ENCODE measurements at places on chromosomes 2 and 18.
A peak's percentile ranks its signal among the peaks of the same experiment; 100 is the strongest.

GRCh38 chr2:2933426-2933825 lies 444.2 kb downstream of the EIPR1 start:
- DNase-seq = no peak

GRCh38 chr2:229089776-229090175 lies 181.3 kb downstream of the PID1 start:
- no peak for DNase-seq

GRCh38 chr2:164479460-164479859 lies 141.8 kb downstream of the GRB14 start:
- DNase-seq = peak; percentile 42

- DNase-seq = peak; percentile 78
These were observed 62.5 kb downstream of the DHRS9 start for GRCh38 chr2:169131587-169132512.

GRCh38 chr18:13382366-13382953 lies 163.9 kb downstream of the LDLRAD4 start:
- DNase-seq = no peak

DNA sequence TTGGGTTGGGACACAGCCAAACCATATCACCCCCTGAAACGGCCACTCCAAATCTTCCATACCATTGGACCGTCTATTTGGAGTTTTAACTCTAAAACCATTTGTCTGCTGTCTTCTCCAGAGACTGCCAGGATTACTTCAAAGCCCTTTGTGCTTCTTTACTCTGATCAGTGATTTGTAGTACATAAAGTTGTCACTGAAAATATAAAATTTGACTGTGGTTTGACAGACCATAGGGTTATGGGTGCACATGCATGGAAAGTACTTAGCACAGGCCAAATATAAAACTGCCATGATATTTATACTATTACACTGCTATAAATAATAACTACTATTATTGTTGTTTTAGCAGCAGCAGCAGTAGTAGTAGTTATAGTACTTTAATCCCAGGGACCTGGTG lies 53.7 kb upstream of the AQP4 start:
- DNase-seq = no peak

GRCh38 chr18:69365658-69366057 lies 35.0 kb upstream of the DOK6 start:
- DNase-seq = no peak

- DNase-seq = no peak
These were observed 53.9 kb downstream of the DYNC1I2 start for GRCh38 chr2:171741189-171741588.

DNA sequence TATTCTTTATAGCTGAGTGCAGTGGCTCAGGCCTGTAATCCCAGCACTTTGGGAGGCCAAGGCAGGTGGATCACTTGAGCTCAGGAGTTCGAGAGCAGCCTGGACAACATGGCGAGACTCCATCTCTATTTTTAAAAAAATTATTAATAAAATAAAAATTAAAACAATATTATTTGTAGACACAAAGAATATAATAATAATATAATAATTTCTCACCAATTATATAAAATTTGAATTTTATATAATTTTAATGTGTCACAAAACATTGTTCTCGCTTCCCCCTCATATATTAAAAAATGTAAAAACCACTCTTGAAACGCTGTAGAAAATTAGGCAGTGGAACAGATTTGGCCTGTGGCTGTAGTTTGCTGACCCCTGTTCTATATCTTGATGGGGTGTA lies 5.6 kb upstream of the KDM3A start:
- DNase-seq = no peak

- DNase-seq = peak; percentile 70
These were observed 26.9 kb upstream of the DTNB start for GRCh38 chr2:25700221-25700660.

DNA sequence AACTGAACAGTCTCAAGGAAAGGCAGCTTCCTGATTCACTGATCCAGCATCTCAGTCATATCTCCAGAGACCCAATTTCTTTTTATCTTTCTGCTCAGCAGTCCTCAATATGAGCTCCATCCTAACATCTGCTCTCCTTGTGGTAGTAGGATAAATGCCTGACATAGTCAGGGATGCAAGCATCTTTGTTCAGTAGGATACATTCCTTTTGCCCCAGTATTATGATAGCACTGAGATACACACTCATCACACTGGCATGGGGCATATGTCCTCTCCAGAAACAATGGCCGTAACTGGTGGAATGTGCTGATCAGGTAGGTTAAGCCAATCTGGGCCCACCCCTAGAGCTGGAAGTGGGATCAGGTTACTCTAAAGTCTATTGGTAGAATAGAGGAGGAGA lies 207.2 kb downstream of the ETAA1 start:
- no peak for DNase-seq

DNA sequence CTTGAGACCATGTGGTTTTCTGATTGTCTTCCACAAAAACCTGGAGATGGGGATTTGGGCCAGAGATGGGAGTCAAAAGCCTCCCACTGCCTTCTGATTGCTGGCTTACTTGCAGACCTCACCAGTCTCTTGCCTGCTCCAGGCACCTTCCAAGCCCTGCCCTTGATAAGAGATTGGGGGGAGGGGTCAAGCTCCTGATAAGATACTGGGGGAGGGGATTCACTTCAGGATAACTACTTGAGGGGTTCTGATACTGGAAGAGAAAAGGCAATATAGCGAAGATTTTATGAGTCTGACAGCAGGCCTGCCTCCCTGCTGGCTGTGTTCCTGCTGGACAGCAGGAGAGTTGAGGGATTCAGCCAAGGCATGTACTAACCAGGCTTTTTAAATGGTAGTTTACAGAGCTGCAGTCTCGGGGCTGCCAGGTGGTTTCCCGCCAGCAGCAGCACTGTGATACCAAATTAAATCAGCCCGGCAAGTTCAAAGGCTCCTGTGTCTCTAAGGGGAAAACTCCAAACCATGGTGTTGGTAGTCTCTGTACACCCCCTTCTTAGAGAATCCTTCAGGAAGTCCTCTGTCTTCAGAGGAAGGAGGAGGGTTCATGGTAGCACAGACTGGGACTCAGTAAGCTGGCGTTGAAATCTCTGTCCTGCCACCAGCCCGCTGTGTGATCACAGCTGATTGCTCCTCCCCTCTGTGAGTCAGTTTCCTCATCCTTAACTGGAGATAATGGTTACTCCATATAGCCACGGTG lies 58.3 kb downstream of the FBXO36 start:
- peak; percentile 53 for DNase-seq

DNA sequence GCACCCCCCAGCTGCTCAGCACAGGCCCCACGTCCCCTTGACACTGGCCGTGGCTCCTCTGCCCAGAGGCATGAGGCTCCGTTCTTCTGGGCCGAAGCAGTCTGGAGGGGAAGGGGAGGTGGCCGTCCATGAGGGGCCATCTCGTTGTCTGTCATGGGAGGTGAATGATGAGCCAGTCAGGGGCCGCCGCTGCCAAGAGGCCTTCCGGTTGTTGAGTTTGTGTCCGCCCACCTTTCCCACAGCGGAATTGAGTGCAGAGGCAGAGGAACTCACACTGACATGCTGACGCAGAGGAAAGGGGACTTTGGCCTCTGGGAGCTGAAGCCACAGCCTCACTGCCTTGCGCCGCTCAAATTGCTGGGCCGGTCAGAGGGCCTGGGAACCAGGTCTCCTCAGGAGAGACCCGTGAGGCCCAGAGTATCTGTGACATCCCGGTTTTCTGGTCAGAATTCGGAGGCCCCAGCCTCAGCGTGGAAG lies 268.4 kb downstream of the ATAD2B start:
- no peak for DNase-seq

DNA sequence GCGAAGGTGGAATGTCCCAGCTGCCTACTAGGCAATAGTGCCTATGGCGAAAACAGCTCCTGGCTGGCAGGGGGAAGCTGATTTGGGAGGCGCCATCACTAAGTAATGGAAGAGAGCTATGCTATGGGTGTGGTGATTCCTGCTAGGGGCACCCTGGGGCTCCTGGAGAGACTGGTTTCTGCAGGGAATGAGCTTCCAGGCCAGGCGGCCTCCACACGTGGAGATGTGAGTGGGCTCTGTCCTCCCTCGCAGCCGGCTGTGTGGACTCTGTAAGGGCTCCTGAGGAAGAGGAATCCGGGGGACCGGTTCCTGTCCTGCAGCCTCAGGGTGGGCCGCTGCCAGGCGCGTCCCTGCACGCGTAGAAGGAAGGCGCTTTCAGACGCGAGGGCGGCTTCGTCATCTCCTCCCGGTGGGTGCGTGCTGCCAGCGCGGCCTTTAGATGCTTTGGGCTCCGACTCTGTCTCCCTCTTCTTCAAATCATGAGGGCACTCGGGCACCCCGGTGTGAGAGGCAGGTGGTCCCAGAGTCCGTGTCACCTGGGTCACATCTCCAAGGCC lies 55.5 kb upstream of the ANKRD62 start:
- DNase-seq = no peak

GRCh38 chr2:163692081-163692480 lies 43.7 kb downstream of the FIGN start:
- no peak for DNase-seq

GRCh38 chr18:23719634-23720201 lies 30.5 kb downstream of the LAMA3 start:
- peak; percentile 92 for DNase-seq

DNA sequence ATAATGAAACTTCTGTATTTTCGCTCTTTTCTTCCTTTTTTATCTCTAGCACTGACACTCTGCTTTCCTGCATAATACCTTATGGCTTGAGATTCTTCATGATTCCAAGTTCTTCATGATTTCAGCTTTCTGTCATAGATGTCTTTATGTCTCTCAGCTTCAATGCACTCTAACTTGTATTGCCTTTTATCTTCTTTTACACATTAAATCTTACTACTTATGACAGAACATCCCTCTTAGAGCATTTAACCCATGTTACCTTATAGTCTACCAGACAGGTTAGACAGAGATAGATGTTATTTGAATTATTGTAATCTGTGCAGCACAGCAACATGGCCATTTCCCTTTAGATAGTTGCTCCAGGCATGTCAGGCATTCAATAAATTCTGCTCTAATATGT lies 1475.7 kb upstream of the TMEFF2 start:
- DNase-seq = no peak

DNA sequence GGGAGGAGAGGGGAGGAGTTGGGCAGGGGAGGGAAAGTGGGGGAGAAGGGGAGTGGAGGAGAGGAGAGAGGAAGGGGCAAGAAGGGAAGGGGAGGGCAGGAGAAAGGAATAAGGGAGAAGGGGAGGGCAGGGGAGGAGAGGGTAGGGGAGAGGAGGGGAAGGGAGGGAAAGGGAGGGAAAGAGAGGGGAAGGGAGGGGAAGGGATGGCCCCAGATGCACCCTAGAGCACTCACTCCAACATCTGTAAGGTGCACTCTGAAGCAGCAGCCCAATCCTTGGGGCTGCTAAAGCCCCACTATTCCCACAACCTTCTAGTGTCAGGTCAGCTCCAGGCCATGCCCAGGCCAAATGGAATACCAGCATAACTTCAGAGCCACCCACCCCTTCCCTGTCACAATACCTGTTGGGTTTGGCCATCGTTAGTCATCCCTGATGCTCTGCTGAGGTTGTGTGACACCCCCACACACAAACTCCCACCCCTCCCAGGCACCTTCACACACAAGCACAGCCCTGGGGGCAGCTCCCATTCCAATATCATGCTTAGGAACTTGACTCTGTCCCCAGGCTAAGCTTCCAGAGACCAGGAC lies 55.7 kb upstream of the PKDCC start:
- no peak for DNase-seq

DNA sequence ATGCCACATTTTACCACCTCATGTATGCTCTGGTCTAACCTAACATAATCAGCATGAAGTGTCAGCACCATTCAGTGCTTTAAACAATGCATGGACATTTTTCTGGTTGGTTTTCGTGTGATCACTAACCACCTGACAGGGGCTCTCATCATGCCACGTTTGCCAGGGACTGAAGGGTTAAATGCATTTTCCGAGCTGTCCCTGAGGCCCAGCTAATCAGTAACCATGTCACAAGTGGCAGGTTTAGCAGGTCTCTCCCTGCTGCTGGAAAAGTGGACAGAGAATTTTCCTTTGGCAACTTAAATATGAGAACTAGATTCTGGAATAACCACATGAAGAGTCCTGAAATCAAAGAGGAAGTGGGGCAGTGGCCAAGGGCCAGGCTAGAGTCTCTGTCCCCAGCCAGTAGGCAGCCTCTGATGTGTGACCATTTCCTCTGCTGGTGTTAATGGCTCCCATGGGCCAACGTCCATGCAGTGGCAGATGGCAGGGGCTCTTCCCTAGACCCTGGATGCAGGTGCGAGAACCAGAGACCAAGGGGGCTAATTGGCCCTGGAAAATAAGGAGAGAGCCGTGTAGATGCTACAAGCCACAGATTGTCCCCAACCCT lies 69.5 kb downstream of the TPGS2 start:
- DNase-seq = no peak

DNA sequence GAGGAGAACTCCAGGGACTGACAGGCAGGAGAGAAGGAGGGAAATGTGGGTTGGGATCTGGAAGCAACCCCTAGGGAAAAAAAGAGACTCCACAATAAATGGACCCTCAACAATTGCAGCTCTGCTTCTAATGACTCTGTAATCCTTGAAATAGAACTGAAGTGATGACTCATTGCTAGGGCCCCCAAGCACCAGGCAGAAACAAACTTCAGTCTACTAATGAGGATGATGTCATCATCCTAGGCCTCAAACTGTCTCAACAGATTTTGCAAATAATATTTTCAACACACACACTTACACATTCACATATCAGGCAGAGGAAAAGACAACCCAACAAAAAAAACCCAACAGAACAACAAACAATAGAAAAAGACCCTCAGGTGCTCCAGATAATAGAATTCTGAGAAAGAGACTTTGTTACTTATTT lies 143.3 kb downstream of the HDAC4 start:
- peak; percentile 77 for DNase-seq

DNA sequence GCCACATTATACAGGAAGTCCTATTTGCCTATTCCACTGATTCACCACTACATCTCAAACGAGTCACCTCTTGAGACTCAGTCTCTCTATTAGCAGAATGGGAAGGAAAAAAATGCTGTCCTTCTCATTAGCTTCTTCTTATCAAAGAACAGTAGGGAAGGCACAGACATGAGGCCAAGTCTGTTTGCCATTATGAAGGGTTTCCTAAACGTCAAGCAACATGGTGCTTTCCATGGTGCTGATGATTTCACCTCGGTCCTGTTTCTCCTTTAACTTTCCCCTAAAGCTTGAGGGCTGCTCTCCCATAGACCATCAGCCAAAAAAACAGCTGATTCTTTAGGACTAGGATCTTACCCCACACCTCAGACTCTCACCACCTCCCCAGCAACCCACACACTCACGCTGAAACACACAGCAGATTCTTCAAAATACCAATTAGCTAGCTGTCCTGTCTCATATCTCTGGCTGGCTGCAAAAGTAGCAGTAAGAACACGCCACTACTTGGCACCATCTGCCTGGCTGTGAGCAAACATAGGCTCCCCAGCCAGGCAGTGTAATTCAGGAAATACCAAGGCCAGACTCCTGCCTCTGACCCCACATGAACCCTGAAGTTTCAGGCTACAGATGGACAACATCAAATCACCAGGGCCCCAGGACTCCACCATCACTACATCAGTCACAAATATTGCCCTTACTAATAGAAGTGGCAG lies 30.5 kb downstream of the GALNT14 start:
- DNase-seq = peak; percentile 16

DNA sequence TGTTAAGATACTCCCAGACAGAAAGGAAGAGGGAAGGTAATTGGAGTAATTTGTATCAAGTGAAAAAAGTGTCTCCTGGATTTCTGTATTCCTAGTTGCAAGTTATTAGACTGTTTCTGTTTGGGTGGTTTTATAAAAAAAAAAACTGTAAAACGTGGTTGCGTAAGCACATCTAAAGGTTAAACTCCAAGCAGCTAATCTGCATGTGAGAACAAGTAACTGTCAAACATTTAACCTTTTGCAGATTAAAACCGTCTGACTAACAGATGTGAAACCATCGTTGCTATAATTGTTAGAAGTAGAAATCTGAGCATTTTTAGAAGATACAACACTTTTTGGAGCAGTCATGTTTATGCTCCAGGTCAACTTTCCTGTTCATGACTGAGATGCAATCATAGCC lies 72.3 kb downstream of the AFF3 start:
- no peak for DNase-seq

Data from MCF 10A (cell line).